ENCODE measurements at places on chromosomes 5 and 9.

DNA sequence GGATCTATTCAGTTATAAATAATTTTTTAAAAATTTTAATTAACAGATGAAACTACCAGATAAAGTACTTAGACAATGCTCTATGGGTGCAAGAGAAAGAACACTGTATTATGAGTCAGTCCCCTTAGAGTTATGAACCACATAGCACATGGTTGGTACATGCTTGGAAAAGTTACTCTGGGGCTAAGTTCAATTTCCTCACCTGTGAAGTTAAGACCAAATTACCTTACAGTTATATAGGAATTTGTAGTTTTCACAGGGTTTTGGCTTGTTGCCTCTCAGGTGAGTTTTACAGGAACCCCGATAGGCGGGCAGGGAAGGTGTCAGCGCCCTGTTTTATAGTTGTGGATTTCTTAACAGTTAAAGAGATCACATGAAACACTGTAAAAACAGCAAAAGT, 1.2 kb downstream of the PANK3 start:
- DNase-seq = peak; percentile 22

- peak; percentile 90 for DNase-seq
Observed at GRCh38 chr5:17743580-17744435, 109.5 kb downstream of the TAF11L14 start.

GRCh38 chr5:50653946-50654345, 12.5 kb upstream of the PARP8 start:
- no peak for DNase-seq

- no peak for DNase-seq
Observed at GRCh38 chr5:136040746-136041415, 12.1 kb downstream of the TGFBI start.

GRCh38 chr9:1839909-1840308, 175.2 kb upstream of the SMARCA2 start:
- DNase-seq = no peak

DNA sequence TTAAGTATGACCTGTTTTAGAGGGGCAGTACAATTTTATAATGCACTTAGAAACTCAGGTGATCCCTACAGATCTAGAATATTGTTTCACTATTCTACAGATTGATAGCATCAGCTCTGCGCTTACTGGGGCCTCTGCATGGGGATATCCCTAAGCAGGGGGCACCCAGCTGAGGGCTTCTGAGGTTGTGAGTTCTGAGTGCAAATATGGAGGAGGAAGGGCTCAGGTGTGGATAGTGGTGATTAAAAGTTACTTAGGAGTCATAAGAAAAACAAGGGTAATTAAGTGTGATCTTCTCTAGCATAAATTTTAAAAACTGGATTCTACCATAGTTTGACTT, 274.4 kb downstream of the EFNA5 start:
- no peak for DNase-seq

- DNase-seq = peak; percentile 23
Observed at GRCh38 chr5:31235381-31235780, 41.9 kb downstream of the CDH6 start.

GRCh38 chr5:55570026-55570425, 35.3 kb upstream of the PLPP1 start:
- DNase-seq = peak; percentile 39

DNA sequence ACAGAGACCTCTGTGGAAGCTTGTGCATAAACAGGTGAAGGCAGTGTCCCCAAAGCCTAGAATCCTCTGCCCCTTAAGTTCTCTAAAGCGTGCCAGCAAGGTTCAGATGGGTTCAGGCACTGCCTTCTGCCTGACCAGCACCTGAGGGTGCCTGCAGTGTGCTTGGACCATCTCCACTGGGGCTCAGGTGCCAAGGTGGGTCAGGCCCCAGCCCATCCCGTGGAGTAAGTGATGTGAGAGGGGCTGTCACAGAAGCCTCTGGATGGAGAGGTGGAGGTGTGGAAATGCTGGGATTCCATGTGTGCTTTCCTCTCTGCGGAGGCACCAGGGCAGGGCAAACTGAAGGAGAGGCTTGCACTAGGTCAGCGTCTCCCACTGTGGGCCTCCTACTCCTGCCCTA, 118.5 kb downstream of the DAB2IP start:
- no peak for DNase-seq

DNA sequence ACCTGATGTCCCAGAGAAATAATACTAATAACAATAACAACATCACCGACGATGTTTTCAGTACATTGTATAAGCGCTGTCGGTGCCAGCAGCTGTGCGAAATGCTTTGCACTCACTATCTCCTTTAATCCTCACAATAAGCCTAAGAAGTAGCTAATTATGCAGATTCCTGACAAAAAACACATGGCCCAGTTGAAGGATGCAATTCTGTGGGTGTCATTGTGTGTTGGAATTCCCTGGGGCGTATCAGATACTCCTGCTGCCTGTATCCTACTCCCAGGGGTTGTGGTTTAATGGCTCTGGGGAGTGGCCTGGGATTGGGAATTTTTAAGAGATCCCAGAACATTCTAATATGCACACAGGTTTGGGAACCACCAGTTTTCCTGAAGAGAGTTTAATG, 154.0 kb downstream of the RGS3 start:
- no peak for DNase-seq

DNA sequence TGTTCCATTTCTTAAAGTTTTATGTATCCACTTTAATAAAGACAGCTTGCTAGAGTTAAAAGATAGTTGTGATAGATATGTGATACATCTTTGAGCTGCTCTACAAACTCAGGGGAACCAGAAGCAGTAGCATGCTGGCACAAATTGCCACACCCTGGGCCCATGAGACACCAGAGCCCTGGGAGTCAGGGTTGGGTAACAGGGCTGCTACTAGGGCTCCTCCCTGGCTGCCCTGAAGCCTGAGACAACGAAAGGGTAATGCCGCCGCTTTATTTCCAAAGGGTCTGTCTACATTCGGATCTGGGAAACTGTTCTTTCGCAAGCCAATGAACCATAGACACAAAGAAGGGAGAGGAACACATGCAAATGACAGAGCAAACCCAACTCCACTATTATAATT, 29.2 kb downstream of the PTPN3 start:
- no peak for DNase-seq

DNA sequence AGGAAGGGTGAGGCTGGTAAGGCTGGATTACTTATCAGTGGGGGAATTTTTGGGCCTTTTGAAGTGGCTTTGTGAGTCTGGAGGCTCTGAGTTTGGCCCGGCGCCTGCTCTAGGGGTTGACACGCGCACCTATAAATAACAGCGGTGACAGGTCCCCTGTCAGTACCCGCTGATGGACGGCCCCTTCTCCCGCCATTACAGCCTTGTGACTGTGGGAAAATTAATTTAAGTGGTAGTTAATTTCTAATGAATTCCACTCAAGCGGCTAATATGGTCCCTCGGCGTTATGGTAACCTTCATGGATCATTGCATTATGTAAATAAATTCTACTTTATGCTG, 16.5 kb downstream of the MRPL36 start:
- no peak for DNase-seq

DNA sequence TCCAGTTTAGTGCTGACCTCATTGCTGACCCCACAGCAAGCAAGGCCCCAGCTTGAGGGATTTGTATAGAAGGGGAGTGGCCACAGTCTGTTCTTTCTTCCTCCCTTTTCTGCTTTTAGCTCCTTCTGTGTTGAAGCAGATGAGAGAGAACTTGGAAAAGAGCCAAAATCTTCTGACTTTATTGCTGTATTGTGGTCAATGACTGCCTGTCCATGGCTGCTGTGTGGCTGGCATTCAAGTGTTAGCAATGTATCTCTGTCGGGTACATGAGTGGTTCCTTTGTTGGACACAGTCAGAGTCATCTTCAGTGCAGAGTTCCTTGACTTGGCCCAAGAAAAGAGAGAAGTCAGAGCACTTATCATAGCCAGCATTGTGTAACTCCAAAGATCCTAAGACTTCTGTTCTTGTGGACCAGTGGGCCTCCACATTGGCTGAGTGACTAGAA, 154.1 kb downstream of the LRRC70 start:
- peak; percentile 4 for DNase-seq

DNA sequence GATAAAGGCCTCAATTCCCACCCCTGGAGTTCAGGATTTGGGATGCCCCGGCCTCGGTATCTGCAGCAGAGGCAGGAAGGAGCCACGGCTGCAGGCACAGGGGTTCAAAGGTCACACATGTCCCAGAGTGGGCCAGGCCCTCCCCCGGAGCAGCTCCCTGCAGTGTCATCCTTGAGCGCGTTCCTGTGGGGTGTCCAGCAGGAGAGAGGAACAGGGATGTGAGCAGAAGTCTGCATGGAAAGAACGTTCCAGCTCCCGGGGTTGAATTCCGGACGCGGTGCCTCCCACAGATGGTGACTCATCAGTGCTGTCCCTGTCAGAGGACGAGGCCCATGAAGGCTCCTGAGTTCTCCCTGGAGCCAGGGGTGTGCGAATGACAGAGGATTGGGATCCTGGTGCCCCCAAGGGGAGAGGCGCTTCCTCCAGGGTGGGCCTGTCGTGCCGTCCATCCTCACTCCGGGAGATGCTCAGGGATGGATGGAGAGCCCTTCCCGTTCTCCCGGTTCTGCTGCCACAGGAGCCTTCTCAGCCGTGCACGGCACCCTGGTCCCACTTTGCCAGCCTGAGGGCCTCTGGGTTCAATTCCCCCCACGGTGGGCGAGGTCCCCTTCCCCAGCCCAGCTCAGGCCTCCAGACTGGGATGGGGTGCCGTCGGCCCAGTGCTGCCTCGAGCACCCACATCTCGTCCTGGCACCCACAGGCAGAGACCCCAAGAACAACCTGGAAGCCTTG, 3.1 kb downstream of the LCN1 start:
- DNase-seq = no peak

DNA sequence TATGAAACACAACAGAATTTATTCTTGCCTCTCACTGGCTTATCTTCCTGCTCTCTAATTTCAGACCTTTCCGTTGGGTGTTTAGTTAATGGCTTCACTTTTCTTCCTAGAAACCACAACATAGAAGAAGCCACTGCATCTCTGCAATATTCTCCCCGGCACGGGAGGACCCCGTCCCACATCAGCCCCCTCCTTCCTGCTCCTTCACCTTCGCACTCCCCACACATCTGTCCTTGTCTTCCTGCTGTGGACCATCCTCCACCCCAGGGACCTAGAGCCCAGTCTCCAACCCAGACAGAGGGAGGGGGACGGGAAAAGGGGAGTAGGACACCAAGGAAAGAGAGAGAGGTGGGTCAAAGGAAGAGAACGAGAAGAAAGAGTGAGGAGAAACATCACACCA, 1.4 kb downstream of the OR2V1 start:
- DNase-seq = no peak

DNA sequence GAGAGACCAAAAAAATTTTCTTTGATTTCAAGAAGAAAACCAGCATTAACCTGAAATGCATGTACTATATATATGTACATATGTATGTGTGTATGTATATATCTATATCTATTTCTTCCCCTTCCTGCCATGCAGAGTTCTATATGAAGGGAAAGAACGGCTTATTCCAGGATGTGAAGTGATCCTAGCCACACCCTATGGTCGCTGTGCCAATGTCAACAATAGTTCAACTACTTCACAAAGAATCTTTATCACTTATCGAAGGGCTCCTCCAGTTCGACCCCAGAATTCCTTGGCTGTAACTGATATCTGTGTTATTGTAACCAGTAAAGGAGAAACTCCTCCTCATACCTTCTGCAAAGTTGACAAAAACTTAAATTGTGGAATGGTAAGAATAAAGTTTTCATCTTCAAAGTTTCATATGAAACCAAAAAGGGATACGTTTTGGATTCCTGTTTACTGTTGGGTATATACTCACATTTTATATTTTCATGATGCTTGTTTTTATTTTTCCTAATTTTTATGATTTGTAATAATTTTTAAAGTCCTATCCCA, 56.2 kb downstream of the DENND4C start:
- DNase-seq = peak; percentile 19

DNA sequence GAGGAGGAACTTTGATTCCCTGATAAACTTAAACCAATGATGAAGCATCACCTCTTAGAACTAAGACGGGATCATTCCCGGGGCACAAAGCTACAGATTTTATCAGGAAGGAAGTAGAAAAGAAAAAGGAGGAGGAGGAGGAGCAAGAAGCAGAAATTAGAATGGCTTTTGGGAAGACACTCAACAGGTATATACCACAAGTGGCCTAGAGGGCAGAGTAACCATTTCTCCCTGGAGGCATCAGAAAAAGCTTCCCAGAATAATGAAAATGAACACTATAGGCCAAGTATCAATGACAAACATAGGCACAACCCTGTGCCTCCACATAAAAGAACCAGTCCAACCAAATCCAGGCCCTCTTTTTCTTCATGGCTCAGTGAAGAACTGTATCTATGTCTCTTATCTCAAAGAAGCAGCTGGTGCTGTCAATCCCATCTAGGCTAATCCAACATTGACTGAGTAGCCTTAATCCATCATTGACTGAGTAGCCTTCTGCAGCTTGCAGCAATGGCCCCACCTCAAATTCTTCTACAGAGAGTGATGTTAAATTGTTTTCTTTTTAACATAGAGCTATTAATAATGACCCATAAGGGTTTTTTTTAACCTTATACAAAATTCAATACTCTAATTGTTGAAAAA, 178.8 kb upstream of the KIF2A start:
- no peak for DNase-seq

GRCh38 chr5:55865831-55866230, 14.7 kb downstream of the IL31RA start:
- DNase-seq = peak; percentile 23

DNA sequence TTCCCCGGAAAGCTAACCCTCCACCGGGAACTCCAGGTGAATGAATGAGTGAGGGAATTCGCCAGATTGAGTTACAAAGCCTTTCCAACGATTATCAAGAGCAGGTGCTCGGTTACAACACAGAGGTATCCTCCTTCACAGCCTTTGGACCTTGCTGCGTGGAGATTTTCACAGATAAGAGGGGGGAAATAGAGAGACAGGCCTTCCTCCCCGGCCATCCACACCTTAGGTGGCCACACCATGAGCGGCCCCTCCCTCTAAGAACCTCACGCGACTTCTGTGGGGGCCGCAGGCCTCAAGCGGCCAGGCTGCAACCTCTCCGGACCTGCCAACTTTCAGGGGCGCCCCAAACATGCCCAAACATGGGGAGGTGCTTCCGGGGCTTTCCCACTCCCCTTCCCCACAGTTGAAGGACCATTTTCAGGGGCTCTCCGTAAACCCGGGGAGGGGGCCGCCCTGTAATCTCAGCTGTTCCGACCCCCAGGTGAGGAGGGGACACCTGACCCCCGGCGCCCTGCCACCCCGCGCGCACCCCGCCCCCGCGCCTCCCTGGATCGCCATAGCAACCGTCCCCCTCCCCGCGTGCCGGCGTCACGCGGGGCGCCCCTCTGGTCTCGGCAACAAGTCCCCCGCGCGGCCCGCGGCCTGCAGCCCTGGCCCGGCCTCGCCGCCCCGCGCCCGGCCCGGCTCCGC, 603 bp downstream of the DENND1A start:
- no peak for DNase-seq

DNA sequence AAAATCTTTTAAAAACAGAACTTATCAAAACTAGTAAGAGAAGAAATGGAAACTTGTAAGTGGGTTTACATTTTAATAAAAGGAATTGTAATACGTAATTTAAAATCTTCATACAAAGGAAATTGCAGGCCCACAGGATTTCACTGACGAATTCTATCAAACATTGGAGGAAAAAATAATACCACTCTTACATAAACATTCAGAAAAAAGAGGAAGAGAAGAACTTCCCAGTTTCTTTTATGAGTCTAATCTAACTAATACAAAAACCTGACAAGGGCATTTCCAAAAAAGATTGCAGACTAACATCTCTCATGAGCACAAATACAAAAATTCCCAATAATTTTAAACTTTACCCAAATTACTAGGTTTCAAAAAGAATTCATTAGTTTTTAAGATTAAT, 149.0 kb downstream of the RANBP17 start:
- no peak for DNase-seq

GRCh38 chr9:98861781-98862504, 54.5 kb downstream of the GALNT12 start:
- DNase-seq = peak; percentile 77

GRCh38 chr9:115604831-115605483, 487.0 kb upstream of the TNC start:
- peak; percentile 93 for DNase-seq
